ENCODE measurements at places on chromosomes 11 and 22. TPM values are rescaled to one million over a fixed set of nuclear protein-coding genes. Genes with fewer than 3 reads are reported as not detected.

DNA sequence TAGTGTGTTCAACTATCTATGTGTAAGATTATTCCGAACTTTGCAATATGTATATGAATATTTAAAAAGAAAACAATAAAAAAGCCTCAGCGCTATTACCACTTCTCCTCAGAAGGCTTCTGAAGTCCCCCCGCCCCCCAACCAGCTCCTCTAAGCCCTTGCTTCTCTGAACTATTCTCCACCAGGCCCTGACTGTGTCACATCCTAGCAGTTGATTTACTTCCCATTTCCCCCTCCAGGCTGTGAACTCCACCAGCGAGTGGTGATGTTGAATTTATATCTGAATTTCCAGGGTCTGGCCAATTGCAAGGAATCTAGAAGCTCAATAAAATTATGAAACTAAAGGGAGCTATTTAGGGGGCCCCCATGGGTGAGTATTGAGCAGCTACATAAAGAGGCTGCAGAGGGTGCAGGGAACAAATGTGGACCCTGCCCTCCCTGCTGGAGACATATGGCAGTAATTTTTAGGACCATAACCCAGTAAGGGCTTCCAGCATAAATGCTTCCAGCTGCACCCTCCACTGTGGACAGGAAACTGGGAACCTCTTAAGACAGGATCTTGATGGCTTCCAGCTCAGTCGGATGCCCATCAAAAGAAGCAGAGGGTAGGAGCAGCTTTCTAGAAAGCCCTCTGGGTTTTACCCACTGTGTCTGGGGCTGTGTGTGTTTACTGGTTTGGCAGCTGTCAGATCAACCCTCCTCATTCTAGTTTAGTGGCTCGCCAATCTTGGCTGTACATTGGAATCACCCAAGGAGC lies 81.4 kb downstream of the TIMP3 start:
- no peak for DNase-seq

The MYOD1 gene
- total RNA-seq: not detected

The OR52N4 gene
- not detected for total RNA-seq

- DNase-seq: no peak
Measured at GRCh38 chr11:34044664-34045485, 6.7 kb upstream of the CAPRIN1 start.

DNA sequence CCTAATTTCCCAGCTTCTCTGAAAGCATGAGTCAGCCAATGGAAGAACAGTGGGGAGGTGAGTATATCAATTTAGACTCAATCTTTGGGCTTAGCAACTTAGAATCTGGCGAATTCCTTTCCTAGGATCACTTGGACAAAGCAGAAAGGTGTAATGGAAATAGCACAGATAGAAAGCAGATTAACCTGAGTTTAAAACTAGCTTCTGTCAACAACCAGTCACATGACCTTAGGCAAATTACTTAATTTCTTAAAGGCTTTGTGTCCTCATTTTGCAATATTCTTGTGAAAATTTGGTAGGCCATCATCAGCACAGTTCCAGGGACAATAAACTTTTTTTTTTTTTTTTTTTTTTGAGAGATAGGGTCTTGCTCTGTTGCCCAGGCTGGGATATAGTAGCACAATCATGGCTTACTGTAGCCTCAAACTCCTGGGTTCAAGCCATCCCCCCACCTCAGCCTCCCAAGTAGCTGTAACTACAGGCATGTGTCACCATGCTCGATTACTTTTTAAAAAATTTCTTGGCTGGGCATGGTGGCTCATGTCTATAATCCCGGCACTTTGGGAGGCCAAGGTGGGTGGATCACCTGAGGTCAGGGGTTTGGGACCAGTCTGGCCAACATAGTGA lies 40.8 kb upstream of the PCF11 start:
- DNase-seq: no peak

Data from glomerular endothelial cell (primary cell).